ENCODE measurements at places on chromosomes 4 and X.

DNA sequence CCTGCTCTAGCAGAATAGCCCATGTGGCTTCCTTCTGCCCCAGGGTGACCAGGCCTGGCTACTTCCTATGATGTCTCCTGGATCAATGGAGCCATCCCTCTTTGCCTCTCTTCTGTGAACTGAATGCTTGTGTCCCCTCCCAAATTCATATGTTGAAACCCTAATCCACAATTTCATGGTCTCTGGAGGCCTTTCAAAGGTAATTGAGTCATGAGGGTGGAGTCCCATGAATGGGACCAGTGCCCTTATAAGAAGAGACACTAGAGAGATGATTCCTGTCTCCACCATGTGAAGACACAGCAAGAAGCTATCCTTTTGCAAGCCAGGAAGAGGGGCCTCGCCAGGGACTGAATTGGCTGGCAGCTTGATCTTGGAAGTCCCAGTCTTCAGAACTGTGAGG lies 18.4 kb downstream of the CCKAR start:
- DNase-seq, result no peak

DNA sequence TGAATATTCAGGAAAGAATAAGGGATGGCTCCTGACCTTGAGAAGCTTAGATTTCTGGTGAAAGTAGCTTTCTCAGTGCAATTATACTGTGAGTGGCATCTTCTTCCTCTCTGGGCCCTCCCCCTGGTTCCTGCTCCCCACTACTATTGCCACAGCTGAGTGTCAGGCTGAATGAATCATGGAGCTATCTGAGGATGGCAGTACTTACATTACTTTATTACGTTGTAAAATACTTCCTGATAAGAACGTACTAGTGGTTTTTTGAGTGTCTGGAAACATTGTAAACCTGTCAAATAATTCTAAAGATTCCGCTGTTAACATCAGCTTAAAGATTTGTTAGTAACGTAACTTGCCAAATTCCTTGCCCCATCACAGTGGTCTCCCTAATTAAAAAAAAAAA lies 36.2 kb downstream of the ARHGAP10 start:
- no peak for DNase-seq

DNA sequence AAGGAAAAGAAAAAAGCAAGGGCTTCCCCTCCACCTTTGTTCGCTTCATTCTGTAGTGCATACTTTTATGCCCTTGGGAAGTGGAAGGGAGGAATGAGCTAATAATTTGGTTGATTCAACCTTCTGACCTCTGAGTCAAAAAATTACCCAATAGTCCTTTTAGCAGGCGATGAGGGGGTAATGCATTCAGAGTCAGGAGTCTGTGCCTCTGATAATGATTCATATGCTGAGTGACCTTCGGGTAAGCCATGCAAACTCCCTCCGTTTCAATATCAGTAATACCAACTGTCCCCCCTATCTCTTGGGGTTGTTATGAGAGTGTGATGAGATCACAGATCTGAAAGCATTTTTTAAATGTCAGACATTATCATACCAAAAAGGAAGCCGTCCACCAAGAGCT lies 41.6 kb upstream of the ACSL4 start:
- no peak for DNase-seq

DNA sequence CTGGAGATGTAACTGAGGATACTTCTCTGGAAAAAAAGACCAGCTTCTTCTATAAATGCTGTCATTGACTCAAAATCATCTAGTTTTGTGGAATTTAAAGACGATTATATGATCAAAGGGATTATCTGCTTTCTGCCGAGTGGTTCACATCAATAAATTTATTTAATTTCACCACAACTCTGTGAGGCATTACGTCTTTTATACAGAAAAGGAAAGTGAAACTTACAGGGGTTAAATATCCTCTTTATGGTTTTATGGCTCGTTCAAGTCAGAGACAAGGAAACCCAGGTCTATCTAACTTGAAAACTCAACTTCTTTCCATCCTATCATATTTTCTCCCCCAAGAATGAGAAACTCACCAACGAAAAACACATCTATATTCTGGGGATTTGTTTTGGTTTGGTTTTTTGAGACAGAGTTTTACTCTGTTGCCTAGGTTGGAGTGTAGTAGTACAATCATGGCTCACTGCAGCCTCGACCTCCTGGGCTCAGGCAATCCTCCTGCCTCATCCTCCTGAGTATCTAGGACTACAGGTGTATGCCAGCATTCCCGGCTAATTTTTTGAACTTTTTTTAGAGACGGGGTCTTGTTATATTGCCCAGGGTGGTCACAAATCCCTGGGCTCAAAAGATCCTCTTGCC lies 377.9 kb upstream of the EMCN start:
- DNase-seq, result no peak

DNA sequence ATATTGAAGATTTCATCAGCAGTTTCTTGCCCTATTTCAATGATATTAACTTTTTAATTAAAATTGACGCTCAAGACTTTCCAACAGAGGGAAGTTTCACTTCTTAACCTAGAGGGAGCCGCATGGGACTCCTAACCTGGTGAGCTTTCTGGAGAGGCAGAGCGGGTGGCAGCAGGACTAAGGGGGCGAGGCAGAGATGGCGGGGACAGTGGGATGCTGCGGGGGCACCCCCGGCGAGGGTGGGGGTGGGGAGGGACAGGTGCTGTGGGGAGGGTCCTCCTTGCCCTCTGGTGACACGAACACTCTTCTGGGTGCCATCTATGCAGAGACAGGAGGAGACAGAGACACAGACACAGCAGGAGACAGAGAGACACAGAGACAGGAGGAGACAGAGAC lies 104.4 kb downstream of the ADRA2C start:
- no peak for DNase-seq

- DNase-seq, result no peak
Observed at GRCh38 chr4:153962311-153963039, 173.6 kb upstream of the SFRP2 start.

DNA sequence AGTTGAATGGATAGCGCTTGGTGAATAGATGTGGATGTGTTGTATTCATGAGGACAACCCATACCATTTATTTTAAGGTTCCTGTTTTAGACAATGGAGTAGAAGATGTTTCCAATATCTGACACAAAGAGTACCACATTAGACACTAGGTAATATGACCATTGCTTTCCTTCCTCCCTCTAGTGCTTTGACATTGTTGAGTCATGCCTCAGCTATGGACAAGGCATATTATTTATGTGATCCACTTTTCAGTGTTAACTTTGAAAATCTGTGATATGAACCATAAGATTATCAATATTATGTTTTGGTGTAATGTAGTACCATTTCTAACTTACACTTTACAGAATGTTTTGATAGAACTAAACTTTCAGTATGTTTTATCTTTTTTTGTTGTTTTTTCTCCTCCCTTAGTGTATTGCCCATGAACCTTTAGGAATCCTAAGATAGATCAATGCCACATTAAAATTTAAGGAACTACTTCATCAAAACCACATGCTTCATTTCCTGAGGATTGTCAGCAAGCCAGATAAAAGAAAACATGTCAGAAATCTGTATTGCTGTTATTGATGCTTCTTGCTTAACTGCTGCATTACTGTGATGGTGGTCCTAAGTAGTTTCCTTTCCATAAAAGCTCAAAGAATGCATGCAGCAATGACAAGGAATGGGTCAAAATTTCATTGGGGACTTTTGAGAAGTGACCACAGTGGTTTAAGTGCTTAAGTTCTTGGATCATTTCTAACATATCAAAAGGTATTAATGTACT lies 105.0 kb downstream of the PCDH7 start:
- no peak for DNase-seq

DNA sequence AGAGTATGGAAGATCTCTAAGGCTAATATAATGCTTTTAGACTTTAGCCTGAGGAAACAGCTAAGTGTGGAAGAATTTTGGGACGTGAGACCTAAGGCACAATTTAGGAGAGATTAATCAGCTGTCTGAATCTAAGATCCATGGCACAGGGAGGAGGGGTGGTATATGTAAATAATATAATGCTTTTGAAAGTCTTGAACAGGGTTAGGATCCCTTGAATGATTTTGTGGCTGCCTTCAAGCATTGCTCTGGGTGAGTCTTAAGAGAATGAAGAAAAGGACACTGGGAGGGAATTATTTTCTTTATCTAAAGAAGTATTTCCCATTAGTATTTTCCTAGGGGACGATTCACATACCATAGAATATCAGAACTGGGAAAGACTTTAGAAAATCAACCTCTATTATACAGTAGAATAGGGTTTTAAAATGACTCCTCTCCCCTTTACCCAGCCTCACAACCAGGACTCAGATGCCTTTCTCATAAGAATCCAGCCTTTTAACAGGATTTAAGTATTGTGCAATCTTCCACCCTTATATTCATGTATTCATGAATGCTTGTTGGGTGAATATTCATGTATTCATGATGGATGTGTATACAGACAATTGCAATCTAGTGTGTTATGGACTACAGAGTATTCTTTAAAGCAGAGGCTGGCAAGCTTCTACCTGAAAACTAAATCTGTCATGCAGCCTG lies 664.2 kb upstream of the CPEB2 start:
- DNase-seq, result no peak

DNA sequence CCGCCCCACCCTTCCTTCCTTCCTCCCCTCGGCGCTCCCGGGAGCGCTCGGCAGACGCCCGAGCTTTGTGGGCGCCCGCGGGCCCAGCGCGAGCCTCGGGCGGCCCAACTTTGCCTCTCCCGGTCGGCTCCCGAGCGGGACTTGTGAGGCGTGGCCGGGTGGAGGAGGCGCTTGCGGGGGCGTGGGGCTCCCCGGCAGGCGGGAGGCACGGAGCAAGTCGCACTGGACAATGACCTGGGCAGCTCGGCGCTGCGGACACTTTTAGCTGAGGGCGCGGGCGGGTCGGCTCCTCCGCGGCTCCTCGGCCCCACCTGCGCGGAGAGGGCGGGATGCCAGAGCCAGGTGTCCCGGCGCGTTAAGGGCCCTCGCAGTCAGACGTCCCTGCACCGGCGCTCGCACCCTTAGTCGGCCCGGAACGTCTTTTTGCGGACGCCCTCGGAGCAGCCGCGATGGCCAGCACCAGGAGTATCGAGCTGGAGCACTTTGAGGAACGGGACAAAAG lies 385 bp downstream of the DCLK2 start:
- no peak for DNase-seq

DNA sequence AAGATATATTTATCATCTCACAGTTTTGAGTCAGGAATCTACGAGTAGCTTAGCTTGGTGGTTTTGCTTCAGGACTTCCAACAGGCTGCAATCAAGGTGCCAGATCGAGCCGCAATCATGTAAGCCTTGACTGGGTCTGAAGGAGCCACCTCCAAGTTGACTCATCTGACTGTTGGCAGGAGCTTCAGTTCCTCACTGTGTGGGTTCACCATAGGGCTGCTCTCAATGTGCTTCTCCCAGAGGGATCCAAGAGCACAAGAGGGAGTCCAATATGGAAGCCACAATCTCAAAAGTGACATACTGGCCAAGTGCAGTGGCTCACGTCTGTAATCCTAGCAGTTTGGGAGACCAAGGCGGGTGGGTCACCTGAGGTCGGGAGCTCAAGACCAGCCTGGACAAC lies 26.5 kb downstream of the DCHS2 start:
- DNase-seq, result no peak

GRCh38 chrX:122641826-122642225 lies 542.3 kb upstream of the GRIA3 start:
- DNase-seq, result no peak

DNA sequence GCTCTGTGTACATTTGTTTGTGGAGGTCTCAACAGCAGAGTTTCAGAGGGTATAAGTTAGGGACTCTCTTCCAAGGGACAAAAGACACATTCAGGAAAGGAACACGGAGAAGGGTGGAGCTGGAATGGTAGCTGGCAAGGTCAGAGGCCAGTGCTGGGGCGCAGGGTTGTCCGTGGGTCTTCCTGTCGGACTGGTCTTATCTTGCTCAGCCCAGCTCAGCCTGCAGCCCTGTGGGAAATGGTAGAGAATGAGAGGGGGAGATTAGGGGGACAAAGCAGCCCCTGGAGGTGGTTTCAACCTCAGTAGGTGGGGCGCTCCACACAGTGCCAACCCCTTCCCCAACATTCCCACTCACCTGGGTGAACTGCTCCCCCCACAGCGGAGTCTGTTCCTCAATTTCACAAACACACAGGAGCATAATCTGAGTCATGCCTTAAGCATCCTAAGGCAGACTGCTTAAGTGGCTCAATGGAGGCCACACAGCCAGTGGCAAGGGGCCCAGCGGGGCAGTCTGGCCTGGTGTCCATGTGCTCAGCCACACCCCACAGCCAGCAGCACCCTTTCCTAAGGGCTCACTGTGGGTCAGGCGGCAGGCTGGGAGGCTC lies 6.9 kb upstream of the HDAC6 start:
- no peak for DNase-seq

- DNase-seq, result no peak
Observed at GRCh38 chr4:134126955-134127354, 74.6 kb downstream of the PABPC4L start.
